Stimulated activated effector memory CD8-positive, alpha-beta T cell treated with anti-CD3 and anti-CD28 coated beads, Interleukin-12 subunit alpha, Interleukin-12 subunit beta, amount 100 ng/mL, for 72 hours (primary cell): ENCODE measurements at places on chromosomes 12 and 14.

GRCh38 chr12:87793131-87793530 is 236.1 kb downstream of the C12orf50 start:
- no peak for DNase-seq

DNA sequence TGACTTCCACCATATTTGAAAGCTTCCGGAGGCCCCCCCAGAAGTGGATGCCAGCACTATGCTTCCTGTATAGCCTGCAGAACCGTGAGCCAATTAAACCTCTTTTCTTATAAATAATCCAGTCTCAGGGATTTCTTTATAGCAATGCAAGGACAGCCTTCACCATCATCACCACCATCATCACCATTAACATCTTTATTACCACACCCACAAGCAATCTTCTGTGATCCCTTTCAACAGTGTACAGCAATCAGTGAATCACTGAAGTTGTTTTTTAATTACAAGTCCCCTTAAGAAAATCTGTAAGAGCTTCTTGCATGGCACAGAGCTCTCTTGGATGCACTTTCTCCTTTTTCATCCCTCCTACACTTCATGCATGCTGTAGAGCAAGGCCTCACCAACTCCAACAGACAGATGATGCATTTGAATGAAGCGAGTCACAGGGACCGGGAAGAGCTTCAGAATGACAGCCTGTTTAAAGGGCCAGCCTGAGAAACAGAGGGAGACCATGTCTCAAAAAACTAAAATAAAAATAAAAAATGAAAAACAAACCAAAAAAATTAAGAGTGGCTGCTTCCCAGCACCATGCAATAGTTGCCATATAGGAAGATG is 83.6 kb upstream of the VASH1 start:
- DNase-seq = no peak

GRCh38 chr12:2999265-2999841 is 40.2 kb downstream of the TEAD4 start:
- DNase-seq = no peak

DNA sequence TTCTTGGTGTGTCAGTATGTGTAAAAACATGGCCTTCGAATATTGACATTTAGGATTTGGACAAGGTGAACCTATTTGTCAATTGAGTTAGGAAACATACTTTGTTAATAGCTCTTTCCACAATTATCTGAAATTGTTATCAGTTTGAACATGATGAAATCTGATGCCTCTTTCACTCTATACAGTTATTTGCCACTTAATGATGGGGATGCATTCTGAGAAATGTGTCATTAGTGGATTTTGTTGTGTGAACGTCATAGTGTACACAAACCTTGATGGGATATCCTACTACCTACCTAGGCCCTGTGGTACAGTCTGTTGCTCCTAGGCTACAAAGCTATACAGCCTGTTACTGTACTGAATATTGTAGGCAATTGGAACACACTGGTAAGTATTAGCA is 4.8 kb downstream of the TULP3 start:
- no peak for DNase-seq

DNA sequence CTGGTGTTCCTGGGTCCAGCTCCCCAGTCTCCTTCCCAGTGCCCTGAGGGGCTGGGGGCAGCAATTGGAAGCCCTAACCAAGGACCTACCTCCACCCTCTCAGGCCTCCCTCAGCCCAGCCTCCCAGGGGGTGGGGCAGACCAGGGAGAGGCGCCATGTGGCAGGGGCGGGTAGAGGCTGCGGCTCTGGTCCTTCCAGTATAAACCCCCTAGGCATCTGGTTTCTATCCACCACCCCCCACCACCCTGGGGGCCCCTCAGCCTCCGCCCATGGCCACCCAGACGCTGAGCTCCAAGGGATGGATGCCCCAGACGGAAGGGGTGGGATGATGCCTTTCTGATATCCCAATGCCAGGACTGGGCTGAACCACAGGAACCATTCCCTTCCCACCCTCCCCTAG is 2.8 kb upstream of the SP7 start:
- DNase-seq = no peak

GRCh38 chr12:43638806-43639205 is 86.8 kb upstream of the ADAMTS20 start:
- DNase-seq = no peak

DNA sequence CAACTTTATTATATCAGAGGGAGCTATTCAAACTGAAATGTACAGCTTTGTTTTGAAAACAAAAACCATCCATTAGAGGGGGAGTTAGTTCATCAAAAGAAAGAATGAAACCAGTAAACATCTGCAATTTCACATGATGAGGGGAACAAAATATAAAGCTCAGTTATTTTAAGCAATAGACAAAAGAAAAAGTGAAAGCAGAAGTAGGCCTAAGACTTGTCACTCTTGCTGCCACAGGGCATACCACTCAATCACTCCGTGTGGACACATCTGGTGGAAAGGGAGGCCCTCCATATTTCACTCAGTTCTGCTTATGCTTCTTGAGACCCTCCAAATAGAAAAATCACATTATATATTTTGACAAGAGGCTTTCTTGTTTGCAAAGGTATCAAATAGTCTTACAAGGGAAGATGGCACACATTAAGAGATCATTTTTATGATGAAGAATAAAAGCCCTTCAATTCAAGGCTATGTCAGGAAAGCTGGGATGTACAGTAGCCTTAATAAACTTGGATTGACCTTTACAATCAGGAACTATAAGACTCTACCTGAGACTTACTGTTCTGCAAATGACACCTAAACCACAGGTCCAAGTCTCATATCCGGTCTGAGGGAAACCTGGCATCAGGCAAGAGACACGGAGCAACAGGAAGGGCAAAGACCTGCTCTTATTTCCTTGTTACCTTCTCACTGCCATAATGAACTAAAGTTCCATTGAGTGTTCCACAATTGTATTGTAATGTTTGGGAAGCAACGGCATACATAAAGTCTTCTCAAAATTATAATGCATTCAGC is 222.5 kb upstream of the GRIP1 start:
- DNase-seq = no peak

DNA sequence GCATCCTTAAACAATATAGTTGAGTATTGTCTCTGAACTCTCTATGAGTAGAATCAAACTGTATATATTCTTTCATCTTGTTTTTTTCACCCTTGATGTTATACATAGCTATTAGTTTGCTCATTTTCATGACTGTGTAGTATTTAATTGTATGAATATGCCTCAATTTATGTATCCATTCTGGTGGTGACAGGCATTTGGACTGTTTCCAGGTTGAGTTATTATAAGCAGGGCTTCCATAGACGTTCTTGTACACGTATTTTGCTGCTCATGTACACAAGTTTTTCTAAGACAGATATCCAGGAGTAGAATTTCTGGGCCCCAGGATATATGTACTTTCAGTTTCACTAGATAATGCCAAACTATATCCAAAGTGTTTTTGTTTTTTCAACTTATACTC is 211.4 kb downstream of the NTF3 start:
- no peak for DNase-seq

- no peak for DNase-seq
Measured at GRCh38 chr14:83994020-83994419, 1535.9 kb upstream of the FLRT2 start.

DNA sequence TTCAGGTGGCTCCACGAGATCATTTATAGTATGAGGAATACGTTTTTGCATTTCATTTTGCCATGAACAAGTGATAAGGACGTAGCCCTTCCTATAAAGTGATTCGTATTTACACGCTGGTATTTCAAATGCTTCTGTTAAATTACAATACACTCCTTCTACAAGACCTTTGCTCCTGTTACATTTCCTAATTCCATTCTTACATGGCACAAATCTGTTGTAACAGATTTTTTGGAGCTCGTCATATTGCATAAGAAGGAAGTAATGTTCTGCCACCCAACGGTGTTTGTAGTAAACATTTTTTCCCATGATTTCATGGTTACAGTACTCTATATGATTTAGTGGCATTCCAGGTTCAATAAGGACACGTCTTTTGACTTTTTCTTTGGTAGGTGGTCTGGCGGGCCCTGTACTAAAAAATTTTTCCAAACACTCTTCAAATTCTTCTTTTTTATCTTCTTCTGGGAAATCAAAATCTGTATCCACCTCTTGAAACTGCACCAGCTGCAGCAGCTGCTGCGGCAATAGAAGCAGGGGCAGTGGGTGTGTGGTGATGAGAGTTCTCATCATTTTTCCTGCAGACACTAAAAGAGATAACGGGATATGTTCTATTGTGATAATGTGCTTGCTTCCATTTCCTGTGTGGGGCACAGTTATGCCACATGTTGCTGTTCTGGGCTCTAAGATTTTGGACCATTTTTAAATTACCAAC is 4.2 kb downstream of the RNASE9 start:
- no peak for DNase-seq

DNA sequence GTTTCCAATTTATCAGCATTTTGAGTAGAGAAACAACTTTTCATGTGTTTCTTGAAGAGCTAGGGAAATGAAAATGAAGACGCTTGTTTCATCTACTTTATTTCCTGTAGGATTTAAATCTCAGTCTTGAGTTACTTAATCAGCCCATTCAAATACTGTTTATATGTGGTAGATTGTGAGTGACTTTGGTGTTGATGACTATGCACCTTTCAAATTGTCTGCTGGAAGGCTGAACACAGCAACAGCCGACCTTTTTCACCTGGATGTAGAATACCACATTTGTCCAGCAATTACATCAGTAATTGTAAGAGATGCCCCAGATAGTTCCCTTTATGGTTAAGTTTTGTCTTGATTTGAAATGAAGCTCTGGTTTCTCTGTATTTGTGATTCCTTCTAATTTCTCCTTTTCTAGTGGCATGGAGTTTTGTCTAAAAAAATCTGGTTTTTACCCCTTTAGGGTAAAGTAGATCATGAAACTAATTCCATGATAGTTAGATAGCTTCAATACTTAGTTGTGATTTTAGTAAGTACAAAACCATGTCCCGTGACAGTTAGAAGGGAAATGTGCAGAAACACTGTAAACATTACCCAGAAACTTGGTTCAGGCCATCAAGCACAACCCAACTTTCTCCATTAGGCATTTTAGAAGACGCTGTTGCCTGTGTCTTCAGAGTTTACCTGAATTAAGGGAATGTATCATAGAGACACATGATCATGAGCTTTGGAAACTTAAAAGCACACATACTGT is 165.0 kb downstream of the SRGAP1 start:
- no peak for DNase-seq

DNA sequence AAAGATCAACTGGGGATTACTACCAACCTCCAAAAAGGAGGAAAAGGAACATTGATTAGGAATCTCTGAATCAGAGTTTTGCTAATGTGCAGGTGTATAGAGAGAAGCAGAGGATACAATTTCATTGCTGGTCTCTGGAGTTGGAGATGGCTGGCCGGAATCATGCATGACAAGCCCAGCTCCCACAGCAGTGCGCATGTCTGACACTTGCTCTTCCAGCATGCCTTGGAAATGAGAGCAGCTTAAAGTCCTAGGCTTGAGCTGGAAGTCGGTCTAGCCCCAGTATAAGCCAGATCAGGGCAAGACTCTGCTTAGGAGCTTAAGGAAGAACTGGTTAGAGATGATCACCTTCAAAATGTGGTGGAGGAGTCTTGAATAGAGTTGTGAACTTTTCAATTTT is 742.8 kb downstream of the DIO2 start:
- no peak for DNase-seq

DNA sequence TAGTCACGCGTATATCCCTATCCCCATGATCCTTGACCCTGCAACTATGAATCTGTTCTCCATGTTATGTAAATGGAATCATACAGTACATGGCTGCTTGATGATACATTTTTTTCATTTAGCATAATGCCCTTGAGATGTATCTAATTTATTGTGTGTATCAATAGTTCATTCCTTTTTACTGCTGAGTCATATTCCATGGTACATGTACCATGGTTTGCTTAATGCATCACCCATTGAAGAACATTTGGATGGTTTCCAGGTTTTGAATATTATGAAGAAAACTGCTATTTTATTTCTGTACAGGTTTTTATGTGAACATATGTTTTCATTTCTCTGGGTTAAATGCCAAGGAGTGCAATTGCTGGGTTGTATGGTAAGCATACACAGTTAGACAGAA is 4.0 kb upstream of the RNASE10 start:
- DNase-seq = no peak

- no peak for DNase-seq
Measured at GRCh38 chr14:103502877-103503276, 19.8 kb downstream of the CKB start.

- DNase-seq = no peak
Measured at GRCh38 chr14:88791629-88792472, 902 bp downstream of the EML5 start.

DNA sequence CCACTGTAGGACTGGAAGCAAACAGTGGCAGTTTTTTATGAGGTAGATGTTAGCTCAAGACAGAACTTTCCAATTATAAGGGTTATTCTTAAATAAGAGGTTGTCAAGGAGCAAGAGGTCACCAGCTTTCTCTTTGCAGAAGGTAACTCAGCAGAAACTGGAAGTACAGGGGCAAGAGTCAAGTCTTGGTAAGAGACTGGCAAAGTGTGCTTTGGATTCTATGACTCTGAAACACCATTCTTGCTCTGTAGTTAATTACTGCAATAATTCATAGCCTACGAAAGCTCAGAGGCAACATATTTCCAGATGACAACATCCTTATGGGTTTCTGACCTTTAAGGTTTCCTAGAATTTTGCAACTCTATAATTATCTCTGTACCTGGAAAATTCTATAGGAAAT is 51.3 kb downstream of the RMST start:
- DNase-seq = no peak

- DNase-seq = no peak
Measured at GRCh38 chr14:37139710-37140109, 32.7 kb downstream of the SLC25A21 start.

- no peak for DNase-seq
Measured at GRCh38 chr12:104010121-104010520, 39.9 kb downstream of the GLT8D2 start.

- no peak for DNase-seq
Measured at GRCh38 chr12:110928700-110929099, 8.3 kb upstream of the MYL2 start.

- DNase-seq = peak; percentile 56
Measured at GRCh38 chr12:54173066-54173726, 15.6 kb downstream of the SMUG1 start.

DNA sequence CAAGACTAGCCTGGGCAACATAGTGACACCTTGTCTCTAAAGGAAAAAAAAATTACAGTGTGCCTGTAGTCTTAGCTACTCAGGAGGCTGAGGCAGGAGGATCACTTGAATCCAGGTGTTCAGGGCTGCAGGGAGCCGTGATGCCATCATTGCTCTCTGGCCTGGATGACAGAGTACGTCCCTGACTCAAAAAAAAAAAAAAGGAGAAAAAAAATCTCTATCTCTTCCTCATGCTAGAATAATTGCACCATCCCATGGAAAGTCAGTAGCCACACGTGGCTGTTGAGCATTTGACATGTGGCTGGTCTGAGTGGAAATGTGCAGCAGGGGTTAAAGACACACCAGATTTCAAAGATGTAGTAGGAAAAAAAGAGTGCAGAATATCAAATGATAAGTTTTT is 3.8 kb downstream of the RILPL1 start:
- DNase-seq = no peak
